ENCODE measurements at places on chromosomes 5 and 9.

GRCh38 chr5:1516615-1517601 is 6.9 kb downstream of the LPCAT1 start:
- no peak for DNase-seq

GRCh38 chr5:172870715-172871461 is 36.8 kb downstream of the ERGIC1 start:
- no peak for DNase-seq

- no peak for DNase-seq
Measured at GRCh38 chr5:40914835-40915234, 5.5 kb downstream of the C7 start.

DNA sequence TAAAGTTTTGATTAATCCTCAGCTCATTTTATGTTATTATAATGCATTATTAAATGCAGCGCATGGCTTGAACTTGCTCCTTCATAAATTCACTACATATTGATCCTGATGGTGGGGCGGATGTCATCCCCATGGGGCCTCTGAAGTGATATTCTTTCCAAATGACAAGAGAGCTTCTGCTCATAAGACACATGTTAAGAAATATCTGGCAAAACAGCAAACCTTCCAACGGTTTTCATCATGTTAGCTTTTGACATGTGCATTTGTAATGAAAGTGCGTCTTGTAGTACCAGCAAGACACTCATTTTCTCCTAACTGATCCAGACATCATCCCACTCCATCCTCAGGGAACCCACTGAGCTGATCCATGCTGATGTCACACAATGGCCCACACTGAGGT is 45.7 kb downstream of the SEMA5A start:
- DNase-seq: no peak

DNA sequence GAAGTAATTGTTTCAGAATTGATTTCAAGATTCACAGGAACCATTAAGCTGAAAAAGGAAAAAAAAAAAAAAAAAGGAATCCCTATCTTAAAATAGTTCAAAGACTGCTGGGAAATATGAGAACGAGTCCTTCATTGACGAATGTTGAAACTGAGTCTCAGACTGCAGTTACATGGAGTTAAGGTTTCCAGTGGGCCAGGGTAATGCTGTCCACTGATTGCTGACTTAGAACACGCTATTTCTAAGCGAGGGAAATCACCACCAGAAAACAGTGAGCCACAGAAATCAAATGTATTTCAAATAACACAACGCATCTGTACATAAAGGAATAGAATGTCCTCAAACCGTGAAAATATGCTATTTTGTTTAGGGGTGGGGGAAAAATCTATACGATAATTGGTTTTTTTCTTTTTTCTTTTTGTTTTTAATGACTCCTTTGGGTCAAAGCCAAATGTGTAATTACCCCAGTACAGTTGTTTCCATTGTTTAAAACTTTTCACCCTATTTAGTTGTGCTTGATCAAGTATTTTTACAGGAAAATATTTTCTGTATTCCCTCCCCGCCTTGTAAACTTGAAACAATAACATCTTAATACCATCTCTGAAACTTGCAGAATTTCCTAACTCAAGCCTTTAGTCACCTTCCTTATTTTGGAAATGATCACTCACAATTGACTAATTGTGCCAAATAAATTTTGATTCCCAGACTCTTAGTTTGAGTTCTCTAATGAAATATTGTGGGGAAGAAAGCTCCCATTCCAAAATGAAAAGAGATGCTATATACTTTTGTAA is 208.3 kb downstream of the MCTP1 start:
- no peak for DNase-seq

DNA sequence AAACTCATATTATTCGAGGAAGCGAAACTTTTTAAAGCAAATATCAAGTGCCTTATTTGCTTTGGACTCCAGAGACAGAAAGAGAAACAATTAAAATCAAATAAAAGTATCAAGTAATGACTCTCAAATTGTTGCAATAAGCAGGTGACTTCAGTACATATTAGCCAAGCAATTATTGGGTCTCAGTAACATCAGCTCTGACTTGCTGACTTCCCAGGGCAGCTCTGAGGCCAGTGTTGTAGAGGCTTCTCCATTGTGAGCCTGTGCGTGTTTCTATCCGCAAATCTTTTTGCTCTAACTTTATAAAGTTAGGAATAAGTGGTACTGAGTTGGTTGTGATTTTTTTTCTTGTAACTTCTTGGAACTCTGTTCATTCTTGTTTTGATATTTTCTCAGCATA is 186.8 kb upstream of the PRLR start:
- DNase-seq: no peak

- DNase-seq: no peak
Measured at GRCh38 chr9:85602742-85603141, 139.0 kb downstream of the AGTPBP1 start.

GRCh38 chr5:155562158-155562557 is 548.6 kb downstream of the KIF4B start:
- no peak for DNase-seq

DNA sequence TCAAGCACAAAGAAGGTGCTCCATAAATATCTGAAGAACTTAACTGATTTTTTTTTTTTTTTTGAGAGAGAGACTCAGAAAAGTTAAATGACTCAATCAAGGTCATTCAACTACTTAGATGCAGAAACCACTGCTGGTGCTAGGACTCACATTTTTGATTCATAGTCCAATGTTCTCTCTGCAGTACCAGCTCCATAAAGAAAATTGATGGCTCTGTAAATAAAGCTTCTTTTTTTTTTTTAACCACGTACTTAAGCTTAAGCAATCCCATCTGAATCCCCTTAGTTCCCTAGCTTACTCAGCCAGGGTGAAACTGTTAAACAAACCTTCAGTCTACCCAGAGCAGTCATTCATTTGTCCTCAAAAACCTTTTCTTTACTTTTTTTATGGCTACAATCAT is 657.0 kb upstream of the WWC1 start:
- DNase-seq: no peak

GRCh38 chr5:139177809-139178588 is 20.2 kb downstream of the SIL1 start:
- no peak for DNase-seq

DNA sequence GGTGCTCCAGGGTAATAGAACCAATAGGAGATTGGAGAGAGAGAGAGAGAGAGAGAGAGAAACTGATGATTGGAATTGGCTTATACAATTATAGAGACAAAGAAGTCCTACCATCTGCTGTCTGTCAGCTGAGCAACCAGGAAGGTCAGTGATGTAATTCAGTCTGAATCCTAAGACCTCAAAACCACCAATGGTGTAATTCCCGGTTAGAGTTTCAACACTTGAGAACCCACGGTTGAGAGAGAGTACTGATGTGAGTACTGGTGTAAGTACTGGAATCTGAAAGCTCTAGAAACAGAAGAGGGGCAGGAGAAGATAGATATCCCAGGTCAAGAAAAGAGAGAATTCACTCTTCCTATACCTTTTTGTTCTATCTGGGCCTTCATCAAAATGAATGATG is 775.8 kb downstream of the EFNA5 start:
- DNase-seq: no peak

- DNase-seq: no peak
Measured at GRCh38 chr5:35822511-35822910, 34.2 kb upstream of the IL7R start.

DNA sequence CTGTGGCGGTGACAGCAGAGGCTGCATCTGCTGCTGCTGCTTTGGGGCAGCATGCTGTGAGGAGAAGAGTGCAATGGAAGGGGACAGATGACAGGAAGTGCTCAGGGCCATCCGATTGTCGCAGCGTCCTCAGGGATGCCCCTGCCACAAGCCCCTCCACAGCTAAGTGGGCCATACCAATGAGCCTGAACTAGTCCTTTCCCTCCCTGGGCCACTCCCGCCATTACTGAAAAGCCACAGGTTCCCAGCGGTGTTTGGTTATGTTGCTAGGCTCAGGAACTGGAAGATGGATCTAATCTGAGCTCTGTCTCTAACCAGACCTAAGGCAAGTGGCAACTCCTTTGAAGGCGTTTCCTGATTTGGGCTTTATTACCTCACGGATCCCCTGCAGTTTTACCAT is 109.2 kb downstream of the GAPVD1 start:
- no peak for DNase-seq

DNA sequence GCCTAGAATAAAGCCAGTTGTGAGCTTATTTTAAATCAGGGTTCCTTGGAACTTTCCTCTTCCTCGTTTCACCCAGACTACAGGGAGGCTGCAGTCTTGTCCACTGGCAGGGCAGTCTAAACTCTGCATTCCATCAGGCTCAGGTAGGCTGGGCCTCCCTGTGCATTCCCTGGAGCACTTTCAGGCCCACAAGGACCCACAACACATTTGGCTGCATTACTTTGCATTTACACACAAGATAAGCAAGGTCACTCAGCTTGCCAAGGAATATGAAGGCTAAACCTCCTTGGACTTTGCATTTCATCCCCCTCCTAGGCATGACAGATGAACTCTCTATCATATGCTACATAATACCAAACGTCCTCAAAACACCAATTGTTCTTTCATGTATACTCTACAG is 104.2 kb downstream of the MARCHF3 start:
- no peak for DNase-seq

GRCh38 chr9:68545033-68545705 is 4.5 kb upstream of the TMEM252 start:
- DNase-seq: peak; percentile 12

- DNase-seq: no peak
Measured at GRCh38 chr5:107821288-107821687, 150.6 kb upstream of the EFNA5 start.

DNA sequence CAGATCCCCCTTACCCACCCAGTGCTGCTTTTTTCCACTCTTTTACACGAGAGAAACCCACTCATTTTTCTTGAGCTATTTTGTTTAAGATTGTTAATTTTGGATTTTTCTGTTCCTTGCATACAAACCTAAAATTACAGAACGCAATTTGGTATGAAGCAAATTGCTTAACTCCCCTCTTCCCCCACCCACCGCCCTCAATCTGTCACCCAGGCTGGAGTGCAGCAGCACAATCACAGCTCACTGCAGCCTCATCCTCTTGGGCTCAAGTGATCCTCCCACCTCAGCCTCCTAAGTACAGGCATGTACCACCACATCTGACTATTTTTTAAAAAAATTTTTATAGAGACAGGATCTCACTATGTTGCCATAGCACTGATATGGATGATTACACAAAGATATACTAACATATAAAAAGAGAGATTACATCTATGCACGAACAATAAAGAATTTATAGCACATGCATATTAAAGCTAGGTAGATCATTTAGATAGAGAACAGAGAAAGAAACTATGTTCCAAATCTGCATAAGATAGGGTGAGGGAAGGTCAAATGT is 203.6 kb downstream of the PIK3R1 start:
- no peak for DNase-seq

DNA sequence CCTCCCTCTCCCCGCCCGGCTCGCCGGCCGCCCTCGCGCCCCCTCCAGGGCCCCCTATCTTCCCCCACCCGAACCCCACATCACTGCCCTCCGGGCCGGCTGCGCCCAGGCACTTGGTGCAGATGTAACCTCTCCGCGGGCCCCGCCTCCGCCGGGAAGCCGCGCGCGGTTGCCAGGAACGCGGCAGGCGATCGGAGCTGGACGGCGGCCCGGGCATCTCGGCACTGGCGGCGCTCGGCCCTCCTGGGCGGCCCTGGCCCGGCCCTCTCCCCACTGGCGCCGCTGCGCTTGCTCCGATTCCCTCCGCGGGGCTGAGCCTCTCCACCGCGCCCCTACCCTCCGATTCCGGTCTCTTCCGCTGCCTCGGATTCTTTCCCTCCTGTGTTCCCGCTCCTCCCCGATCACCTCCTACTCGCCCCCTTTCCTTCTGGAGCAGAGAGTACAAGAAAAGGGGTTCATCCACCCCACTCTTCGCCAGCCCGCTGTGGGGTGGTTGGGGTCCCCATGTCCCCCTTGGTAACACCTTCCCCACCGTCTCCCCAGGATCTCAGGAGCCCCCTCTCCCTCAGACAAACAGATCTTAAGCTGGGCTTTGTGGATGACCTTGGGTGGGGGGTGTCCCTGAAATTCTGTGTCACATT is 70.6 kb downstream of the C9orf50 start:
- no peak for DNase-seq

DNA sequence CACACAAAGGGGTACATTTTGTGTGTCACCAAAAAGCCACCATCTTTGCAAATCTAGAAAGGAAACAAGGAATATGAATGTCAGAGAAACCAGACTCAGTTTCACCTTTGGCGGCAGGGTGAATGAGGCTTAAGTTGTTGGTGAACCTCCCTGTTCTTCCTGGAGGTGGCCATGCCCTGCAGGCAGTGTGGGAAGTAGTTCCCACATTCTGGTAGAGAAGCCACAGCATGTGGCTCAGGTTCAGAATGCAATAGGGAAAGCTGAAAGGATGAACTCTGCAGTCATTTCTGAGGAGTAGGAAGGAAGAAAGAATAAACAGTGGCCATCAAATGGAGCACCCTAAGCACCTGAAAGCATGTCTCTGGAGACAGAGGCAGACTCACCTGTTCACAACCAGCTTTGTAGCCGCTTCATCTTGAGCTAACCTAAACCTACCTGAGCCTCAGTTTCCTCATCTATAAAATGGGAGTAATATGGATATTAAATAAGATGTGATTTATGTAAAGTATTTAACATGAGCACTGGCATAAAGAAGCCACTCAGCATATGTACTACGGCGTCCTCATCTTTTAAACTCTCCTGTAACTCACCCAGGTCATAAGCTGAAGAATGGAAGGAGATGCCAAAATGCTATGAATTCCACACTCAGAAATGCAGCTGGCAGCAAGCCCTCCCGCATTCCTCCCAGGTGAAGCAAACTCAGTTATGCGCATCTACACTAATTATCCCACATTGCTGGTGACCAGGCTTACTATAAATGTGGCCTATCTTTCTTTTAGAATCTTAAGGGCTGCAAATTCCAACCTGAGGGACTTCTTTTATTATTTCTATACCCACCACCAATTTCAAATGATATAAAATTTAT is 86.0 kb downstream of the ZNF608 start:
- peak; percentile 35 for DNase-seq

DNA sequence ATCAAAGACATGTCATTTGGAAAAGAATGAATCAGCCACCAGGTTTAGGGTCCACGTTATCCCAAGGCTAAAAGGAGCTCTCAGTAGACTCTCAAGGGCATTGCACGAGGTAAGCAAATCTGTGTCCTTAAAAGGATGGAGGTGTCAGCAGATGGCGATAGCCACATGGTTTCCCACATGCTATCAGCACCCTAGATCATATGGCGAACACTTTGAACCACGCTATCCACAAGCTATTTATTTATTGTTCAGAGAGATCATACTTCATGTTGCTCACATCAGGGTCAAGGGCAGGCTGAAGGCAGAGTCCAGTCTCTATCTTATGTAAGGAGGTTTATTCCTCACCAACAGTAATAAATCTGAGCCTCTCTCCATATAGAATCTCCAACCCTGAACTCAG is 43.7 kb downstream of the CDH6 start:
- DNase-seq: no peak

GRCh38 chr9:93907551-93908199 is 47.5 kb downstream of the BARX1 start:
- no peak for DNase-seq

- DNase-seq: no peak
Measured at GRCh38 chr5:81718300-81718699, 32.6 kb downstream of the SSBP2 start.

GRCh38 chr5:44945743-44946142 is 137.0 kb downstream of the MRPS30 start:
- DNase-seq: no peak

GRCh38 chr9:77177894-77178794 is 810 bp downstream of the VPS13A start:
- DNase-seq: no peak

Data from NCI-H1048 (cell line).